Posterior cingulate gyrus (tissue), 11 donors: ENCODE measurements at places on chromosomes 2 and 18.

- no peak for DNase-seq
These were observed 1.8 kb downstream of the EVX2 start for GRCh38 chr2:176081837-176082524.

DNA sequence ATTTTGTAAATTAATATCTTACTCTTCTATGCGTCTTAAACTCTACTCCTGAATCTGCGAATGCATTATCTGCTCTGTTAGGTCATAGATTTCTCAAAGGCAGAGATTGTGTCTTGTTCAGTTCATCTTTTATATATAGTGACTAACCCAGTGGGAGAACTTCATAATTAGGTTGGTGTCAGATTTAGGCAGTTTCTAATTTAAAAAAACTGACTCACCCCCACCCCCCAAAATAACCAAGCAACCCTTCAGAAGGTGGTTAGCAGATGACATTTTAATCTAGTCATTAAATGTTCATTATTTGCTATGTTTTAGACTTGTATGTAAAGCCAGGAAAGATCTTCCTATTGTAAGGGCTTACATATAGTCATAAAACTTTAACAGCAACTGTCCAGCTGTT lies 10.4 kb downstream of the SERPINB12 start:
- DNase-seq = no peak

GRCh38 chr2:65710779-65711295 lies 278.4 kb upstream of the SPRED2 start:
- no peak for DNase-seq

GRCh38 chr18:38933322-38933721 lies 1367.7 kb upstream of the CELF4 start:
- DNase-seq = no peak

- DNase-seq = no peak
These were observed 158.3 kb upstream of the NDUFV2 start for GRCh38 chr18:8943900-8944870.

DNA sequence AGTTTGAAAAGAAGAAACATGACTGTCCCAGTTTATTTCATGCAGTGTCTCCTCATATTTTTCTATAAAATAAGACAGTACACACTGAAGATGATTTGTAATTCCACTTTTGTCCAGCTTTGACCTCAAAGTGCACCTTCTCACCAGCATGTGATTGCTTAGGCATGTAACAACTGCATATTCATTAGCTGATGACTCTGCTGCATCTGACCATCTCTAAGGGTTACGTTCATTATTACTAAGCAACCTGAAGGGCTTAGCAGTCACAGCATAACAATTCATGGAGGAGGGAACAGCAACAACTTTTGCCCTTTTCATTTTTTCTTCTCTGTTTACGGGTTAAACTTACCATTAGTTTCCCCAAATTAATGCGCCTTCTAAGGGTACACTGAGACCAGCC lies 330.6 kb upstream of the PIK3C3 start:
- no peak for DNase-seq

DNA sequence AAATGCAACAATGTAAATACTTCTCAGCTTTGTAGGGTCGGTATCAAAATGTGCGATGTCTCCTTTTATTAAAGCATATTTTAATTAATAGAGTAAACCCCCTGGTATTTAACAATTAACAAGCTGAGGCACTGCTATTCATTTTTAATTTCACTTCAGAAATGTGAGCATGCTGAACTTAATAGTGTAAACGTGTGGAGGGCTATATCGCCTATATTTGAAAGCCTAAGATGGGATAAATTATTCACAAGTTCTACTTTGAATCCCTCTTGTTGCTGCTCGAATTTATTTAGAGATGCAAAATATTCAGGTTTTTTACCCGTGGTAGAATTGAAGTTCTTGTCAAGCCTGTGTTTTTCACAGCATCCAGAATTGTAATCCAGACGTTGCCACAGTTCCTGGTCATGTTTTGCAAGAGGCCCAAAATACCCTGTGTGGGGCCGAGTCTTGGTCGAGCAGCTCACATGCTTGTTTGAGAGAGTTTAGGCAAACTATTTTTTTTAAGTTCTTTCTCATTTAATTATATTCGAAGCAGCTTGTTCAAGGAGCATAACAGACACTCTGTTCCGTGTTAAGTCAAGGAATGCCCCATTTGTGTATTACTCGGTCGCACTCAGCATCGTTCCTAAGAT lies 2.5 kb downstream of the SALL3 start:
- DNase-seq = no peak

- DNase-seq = no peak
These were observed 28.6 kb upstream of the POU3F3 start for GRCh38 chr2:104825124-104825865.

DNA sequence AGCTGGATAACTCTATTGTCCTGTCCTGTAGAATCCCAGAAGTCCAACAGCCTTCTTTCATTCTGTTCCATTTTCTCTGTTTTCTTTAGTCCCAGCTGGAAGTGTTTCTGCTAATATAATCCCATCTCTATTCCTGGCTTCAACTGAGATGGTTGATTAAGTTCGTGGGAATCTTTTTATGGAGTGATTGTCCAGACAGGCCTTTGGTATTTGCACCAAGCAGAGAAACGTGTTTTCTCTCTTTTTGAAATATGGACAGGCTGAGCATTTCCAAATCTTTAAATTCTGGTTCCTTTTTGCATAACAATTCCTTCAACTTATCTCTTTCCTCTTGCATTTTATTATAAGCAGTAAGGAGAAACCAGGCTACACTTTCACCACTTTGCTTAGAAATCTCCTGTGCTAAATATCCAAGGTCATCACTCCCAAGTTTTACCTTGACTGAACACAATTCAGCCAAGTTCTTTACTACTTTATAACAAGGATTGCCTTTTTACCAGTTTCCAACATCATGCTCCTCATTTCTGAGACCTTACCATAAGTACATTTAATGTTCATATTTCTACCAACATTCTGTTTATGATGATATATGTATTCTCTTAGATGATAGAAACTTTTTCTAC lies 108.8 kb downstream of the ZFP36L2 start:
- no peak for DNase-seq

GRCh38 chr2:121349721-121350401 lies 64.9 kb upstream of the TFCP2L1 start:
- DNase-seq = no peak

- no peak for DNase-seq
These were observed 68.2 kb downstream of the PIKFYVE start for GRCh38 chr2:208334230-208334629.

- DNase-seq = no peak
These were observed 264.1 kb downstream of the HDAC4 start for GRCh38 chr2:239136762-239137161.

GRCh38 chr2:162925595-162925994 lies 87.0 kb upstream of the KCNH7 start:
- no peak for DNase-seq

GRCh38 chr2:45074713-45075112 lies 65.5 kb upstream of the SIX2 start:
- DNase-seq = no peak

- no peak for DNase-seq
These were observed 31.5 kb downstream of the EPB41L5 start for GRCh38 chr2:120044336-120044735.

DNA sequence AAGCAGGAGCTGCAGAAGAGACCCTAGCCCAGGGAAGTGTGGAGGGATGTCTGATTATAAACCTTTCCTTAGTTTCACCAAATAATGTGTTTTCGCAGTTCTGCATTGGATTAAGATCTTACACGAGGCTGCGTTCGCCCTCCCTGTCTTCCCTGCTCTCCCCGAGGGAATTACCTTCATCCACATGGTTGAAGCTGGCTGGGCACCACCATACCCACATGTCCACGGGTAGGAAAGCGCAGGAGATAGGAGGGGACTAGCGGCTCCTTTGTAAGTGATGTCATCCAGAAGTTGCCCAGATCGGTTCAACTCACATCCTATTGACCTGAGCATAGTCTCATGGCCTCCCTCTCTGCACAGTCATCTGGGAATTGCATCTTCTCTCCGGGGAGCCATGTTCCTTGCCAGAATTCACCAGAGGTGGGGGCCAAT lies 1.1 kb downstream of the TTL start:
- no peak for DNase-seq

DNA sequence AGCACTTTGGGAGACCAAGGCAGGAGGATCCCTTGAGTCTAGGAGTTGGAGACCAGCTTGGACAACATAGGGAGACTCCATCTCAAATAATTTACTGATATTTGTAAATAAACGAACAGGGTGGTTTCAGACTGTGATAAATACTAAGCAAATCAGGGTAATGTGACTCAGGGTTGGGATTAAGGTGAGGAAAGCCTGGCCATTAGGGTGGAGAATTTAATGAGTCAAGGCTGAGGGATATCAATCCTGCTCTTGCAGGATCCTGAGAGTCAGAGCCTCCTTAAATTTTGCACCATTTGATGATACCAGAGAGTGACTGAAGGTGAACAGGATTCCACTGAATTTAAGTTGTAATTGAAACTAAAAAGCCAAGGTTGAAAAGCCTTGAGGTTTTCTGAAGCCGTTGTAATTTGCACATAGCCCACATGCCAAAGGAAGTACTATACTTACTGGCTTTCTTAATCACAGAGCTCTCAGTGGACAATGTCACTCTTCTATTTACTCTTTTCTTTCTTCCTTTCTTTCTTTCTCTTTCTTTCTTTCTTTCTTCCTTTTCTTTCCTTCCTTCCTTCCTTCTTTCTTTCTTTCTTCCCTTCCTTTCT lies 28.6 kb upstream of the AP1S3 start:
- no peak for DNase-seq

- no peak for DNase-seq
These were observed 1262.2 kb upstream of the PIK3C3 start for GRCh38 chr18:40692871-40693270.
